ENCODE measurements at places on chromosomes 5 and 9. TPM values are rescaled to one million over a fixed set of nuclear protein-coding genes. Genes with fewer than 3 reads are reported as not detected.

PTPN3 gene
- total RNA-seq, result 6.3 TPM

GRM6 gene
- total RNA-seq, result not detected

RNF224 gene
- not detected for total RNA-seq

PLPP7 gene
- 13.9 TPM for total RNA-seq

PCDHB15 gene
- 3.4 TPM for total RNA-seq

SLC26A2 gene
- 13.1 TPM for total RNA-seq

ABLIM3 gene
- total RNA-seq, result 190 TPM

ASPN gene
- total RNA-seq, result 4.0 TPM

DNA sequence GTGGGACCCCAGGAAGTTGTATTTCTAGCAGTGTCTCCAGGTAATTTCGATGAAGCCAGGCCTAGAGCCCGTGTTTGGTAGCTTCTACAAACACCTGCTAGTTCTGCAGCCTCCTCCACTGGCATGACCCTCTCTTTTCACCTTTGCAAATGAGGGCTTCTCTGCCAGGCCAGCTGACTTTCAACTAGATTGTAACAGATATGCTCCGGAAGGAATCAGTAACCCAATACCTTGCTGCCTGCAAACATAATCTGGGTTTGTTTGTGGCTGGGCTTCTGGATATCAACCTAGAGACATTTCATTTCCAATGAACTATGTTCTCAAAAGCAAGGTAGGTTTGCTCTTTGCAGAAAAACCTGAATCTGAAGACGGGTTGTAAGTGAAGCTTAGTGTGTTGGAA, 354.8 kb downstream of the DMRT2 start:
- DNase-seq, result no peak

DNA sequence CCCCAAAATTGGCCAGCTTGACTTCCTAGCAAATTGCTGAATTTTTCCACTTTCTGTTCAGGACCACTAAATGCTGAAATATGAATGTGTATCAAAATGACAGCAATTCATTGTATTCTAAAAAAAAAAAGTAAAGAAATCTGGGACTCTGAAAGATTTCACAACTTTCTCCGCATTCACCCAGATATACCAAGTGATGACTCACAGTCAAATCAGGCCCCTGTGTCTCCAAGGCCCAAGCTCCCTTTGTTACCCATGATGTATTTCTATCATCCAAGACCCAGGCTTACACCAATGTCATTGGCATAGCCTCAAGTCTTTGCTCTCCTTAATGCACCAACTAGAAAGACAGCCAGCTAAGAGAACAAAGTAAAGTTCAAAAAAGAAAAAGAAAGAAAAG, 493.9 kb downstream of the NTRK2 start:
- no peak for DNase-seq

DNA sequence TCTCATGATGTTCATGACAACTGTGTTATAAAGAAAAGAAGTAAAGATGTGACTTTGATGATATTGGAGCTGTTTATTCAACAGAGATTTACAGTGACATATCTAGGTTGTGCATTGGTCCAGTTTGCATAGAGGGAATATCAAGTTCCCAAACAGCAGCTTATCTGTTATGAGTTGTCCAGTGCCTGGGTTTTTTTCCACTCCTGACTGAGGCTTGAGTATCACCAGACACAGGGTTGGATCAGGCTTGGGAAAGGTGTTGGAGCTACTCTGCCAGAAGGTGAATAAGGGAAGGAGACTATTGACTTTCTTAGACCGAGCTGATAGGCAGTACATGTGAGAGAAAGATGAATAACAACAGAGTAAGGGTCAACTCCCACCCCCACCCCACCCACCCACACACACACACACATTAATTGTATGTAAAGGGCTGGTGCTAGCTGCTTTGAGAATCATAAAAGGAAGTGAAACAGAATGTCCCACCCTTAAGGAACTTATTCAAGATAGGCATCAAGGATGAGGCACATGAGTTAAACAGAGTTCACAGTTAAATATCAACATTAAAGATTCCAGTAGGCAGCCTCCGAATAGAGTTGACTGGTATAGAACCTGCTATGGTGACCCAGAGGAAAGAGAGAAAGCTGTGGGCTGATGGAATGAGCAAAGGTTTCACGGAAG, 33.0 kb upstream of the RASGRF2 start:
- no peak for DNase-seq

GRCh38 chr5:108830705-108831276, 83.1 kb downstream of the FER start:
- no peak for DNase-seq

- DNase-seq, result no peak
These were observed 649 bp upstream of the GLE1 start for GRCh38 chr9:128503870-128504269.

DNA sequence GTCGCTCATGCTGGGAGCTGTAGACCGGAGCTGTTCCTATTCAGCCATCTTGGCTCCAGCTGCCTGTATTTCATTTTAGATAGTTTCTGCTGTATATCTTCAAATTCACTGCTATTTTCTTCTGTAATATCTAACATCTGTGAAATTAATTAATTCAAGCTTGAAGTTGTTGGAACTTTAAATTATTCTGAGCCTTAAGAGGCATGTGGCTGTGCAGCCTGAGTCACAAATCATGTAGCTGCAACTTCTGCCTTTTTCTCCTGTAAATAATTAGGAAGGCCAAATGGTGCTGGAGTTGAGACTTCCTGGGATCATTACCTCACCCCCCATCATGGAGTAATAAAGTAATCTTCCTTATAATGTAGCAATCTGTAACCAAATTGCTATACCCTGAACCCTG, 183.3 kb upstream of the PCSK5 start:
- no peak for DNase-seq

DNA sequence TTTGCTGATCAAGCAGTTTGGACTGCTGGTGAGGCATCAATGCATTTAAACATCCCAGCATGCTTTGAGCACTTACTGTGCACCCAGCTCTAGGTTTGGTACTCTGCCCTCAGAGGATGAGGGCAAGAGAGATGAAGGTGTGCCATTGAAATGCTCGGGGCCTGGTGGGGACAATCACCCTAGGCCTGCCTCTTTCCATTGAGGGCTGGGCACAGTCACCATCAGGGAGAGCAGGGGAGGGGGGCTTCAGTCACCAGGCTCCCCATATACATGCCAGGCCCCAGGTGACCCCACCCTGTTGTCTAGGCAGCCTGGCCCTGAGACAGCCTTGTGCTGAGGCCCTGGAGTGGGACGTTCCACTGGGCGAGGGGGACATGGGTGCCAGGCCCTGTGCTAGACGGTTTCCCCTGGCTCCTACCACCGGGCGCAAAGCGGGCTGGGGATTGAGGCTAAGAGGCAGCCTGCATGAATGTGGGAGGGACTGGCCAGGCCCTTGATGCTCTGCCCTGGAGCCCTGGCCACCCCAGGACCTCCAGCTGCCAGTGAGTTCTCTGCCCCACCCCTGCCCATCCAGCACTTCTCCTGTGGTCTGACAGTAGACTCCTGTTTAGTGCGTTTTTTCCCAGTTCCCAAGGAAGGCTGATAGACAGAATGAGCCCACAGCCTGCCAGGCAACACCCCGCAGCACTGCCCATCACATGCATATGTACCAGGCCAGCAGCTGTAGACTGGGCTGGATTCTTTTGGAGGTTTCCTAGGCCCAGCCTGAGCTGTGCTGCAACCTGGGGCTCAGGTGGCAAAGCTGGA, 18.9 kb downstream of the TCF7 start:
- DNase-seq, result peak; percentile 41

GRCh38 chr5:159415301-159415937, 85.1 kb upstream of the IL12B start:
- DNase-seq, result no peak

- DNase-seq, result no peak
These were observed 656.5 kb downstream of the TLE1 start for GRCh38 chr9:81032831-81033230.

DNA sequence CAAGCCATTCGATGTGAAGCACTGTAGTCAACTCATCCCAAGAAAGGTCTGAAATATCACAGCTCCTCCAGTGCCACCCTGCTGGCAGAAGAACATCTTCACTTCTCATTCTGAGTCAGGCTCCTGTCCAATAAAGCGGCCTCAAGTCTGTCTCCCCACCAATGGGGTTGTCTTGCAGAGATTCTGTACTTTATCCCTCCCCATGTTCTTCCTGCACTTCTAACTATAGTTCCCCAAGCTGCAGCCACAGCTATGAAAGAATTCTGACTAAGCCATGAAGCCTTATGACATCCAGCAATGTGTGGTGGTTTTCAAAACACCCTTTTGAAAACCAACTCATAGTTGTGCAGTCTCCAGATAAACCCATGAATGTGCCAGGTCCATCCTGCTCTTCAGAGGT, 6.8 kb downstream of the MACROH2A1 start:
- DNase-seq, result no peak

GRCh38 chr9:70085241-70085640, 41.6 kb downstream of the MAMDC2 start:
- DNase-seq, result no peak

- no peak for DNase-seq
These were observed 2.0 kb downstream of the CD74 start for GRCh38 chr5:150410524-150411244.

DNA sequence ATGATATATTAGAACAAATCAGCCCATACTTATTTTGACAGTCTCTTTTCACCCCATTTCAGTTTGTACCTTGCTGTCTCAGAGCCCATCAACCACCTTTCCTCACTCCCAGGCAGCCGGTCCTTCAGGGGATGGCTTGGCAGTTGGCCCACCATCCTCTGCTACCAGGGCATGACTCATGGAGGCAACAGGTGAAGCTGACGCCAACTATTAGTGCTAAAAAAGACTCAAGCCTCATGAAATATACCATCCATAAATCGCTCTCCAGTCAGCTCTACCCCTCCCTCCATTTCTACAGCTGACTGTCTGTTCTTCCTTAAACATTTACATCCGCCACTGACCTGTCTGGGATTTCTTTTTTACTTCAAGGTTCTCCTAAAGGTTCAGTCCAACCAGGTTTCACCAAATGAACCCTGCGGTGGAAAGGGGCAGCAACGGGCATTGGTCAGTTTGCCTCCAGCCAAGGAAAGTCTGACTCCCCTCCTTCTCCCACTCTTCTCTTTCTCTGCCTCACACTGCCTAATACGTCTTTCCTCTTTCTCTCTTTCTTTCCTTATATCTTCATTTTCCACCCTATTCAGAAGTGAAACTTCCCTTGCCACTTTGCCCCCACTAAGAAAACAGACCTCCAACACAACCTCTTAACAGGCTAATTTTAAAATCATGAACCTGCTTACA, 439.1 kb downstream of the RAB3C start:
- no peak for DNase-seq

DNA sequence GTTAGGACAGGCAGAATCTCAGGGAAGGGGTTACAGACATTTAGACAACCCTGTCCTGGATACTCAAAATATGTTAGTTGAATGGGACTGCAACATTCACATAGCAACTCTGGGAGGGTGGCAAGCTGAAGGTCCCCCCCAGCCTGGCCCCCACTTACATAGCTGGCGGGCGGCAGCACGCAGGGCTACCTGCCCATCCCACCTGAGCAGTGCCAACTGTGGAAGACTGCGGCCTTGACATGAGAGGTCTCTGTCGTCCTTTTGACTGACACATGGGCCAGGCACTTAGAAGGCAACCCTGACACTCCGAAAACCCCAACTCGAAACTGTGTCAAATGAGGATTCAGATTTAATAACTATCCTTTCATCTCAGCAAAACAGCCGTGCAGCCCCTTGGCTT, 16.5 kb downstream of the PAX5 start:
- no peak for DNase-seq

GRCh38 chr5:50709471-50709870, 43.0 kb downstream of the PARP8 start:
- no peak for DNase-seq

GRCh38 chr5:141605523-141606277, 13.1 kb downstream of the DIAPH1 start:
- DNase-seq, result no peak

- DNase-seq, result no peak
These were observed 463.6 kb upstream of the CD180 start for GRCh38 chr5:67660149-67660548.
